ENCODE measurements at places on chromosomes 7 and 10.

- no peak for DNase-seq
Measured at GRCh38 chr10:127963136-127963535, 56.2 kb downstream of the PTPRE start.

GRCh38 chr10:96374004-96374403, 15.2 kb upstream of the OPALIN start:
- no peak for DNase-seq

GRCh38 chr10:34494012-34494411, 321.1 kb downstream of the PARD3 start:
- no peak for DNase-seq

- DNase-seq, result no peak
Measured at GRCh38 chr10:118505363-118505762, 90.1 kb downstream of the PRLHR start.

DNA sequence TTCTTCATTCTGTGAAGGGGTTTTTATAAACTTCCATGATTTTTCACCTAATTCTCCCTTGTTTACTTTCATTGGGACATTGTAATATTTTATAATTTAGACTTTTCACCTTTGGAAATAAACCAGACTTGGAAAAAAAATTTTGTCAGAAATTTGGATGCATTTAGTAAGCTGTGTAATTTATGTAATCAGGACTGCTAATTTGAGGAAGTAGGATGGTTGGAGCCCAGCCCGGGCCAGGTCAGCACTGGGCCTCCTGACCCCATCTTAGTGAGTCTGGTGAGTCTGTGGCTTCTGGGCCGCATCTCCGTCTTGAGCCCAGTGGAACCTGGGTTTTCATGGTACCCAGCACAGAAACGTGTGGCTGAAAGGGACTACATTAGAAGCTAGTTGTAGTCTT, 27.6 kb upstream of the ZNF32 start:
- DNase-seq, result no peak

- DNase-seq, result no peak
Measured at GRCh38 chr7:140714331-140715040, 18.0 kb downstream of the NDUFB2 start.

DNA sequence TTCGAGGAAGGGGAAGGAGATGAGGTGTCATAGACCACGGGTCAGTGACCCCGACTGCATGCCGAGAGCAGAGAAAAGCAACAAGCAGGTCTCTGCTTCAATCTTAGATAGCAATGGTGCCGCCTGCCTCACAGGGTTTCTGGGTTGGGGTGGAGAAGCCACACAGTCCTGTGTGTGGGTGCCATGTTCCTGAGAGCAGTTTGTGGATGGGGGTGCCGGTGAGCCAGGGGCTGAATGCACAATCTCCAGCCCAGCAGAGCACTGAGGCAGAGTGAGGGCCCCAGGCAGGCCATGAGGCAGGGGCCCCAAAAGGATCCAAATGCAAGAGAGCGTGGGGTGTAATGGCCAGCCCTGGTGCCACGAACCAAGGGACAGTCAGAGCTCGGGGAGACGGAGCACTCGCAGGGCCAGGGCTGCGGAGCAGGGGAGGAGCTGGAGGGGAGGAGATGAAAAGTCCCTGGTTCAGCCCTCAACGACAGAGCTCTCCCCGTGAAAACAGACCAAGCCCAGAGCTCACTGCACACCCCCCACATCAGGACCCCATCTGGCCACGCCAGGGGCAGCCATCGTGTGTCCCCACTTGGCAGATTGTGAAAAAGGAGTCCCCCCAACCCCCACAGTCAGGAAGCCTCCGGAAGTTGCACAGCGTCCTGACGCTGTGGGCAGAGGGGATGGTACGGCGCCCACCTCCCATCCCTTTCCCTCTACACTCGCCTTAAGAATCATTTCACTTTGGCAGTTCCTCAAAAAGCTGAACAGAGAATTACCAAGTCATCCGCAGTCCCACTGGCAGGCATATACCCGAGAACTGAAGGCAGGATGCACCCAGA, 19.9 kb downstream of the WDR86 start:
- DNase-seq, result no peak

DNA sequence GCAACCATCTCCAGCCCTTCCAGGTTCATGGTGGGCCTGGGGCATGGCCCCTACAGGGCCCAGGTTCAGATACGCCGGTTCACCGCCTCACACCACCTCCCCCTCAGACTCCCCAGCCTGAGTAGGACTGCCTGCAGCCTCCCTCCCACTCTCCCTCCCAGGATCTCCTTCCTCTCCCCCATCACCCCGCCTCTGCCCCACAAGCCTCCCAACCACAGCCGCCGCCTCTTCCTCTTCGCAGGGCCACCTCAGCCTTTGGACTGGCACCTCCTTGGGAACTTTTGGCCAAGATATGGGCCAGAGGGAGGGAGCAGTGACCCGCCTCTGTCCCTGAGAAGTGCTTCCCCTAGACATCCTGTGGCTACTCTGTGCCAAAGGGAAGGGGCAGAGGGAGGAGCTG, 9.3 kb downstream of the KCNIP2 start:
- no peak for DNase-seq

DNA sequence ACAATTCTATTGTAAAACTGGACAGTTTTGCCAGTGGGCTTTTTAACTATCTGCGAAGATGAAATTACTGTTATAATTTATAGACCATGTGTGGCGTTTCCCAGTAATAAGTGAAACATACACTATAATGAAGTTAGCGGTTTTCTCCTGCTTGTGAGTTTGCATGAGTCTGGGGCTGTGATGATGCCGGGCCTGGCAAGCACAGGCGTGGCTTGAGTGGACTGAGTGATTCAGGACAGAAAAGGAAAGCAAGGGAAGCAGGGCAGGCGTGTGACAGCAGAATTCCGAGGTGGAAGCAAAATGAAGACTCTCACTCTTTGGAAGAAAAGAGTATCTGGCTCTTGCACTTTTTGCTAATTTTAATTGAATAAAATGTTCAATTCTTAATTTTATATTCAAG, 90.5 kb downstream of the CUL1 start:
- DNase-seq, result no peak

DNA sequence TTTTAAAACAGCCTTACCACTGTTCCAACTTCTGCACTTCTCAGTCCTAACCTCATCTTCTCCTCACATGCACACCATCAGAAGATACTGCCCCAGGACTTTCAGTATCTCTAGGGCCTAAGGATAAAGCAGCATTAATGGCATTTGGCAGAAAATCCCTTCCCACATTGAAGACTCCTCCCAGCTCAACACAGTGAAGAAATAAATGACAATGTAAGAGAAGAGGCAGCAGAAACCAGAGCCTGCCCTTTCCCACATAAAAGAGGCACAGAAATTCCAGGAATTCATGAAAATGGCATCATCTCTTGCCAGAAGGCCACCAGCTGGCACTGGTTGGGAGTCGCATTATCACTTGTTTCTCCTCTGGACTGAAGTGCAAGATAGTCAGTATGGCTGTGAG, 3.7 kb downstream of the GCC1 start:
- DNase-seq, result no peak

- DNase-seq, result no peak
Measured at GRCh38 chr7:22632674-22633073, 94.3 kb upstream of the IL6 start.

DNA sequence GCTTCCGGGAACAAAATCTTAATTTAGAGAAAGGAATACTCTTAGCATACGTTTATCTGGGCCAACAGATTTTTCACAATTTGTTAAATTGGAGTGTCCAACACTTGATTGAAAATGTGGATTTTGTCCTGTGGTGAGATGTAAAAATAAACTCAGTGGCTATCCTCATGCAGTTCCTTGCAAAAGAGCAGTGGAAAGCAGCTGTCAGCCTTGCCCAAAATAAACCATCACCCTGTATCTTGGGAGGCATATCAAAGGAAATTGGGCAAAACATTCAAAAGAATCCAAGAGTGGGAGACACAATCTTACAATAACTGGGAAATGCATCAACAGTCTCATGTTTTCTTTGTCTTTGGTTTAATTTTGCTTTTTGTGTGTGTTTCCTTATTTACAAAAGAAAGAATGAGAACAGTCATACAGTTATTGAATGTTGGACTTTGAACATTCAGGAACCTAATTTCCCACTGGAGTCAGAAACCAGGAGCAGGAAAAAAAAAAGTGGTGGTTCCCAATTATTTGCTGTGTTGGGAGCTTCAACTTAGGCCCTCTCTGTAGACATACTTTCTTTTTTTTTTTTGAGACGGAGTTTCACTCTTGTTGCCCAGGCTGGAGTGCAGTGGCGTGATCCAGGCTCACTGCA, 44.4 kb upstream of the DGKI start:
- DNase-seq, result no peak

DNA sequence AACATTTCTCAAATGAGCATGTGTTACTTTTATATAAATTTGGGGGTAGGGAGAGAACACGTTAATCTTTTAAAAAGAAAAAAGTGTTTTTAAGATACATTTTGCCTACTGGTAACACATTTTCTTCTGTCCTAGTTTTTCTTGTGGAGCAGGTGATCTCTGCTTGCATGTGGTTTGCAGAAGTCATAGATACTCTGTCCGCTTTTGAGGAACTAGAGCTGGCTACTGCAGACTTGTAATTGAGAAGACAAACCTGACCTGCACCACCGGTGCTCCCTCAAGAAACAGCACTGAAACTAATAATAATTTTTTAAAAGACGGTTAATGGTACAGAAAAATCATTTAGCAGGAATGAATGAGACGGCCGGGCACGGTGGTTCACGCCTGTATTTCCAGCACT, 243.1 kb downstream of the KIAA1217 start:
- no peak for DNase-seq

DNA sequence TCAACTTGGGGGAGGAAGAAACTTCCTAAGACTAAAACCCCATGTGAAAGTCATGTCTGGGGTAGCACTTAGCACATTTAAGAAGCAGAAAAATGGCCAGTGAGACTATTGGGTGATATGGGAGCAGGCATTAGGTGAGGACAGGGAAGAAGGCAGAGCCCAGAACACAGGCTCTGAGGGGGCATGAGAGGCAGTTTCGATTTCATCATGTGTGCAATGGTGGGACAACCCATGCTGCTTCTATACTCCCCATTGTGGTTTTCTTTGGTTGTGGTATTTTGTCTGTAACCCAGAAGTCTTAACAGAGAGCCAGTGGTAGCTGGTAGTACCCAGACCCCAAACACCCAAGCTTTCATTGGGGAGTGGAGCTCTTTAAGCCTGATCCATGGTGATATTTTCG, 752.0 kb downstream of the GRID1 start:
- DNase-seq, result no peak

- DNase-seq, result no peak
Measured at GRCh38 chr7:142280263-142280662, 22.4 kb upstream of the PRSS58 start.

- no peak for DNase-seq
Measured at GRCh38 chr10:103077491-103078308, 115.4 kb downstream of the NT5C2 start.

- no peak for DNase-seq
Measured at GRCh38 chr7:44112231-44112996, 8.3 kb downstream of the AEBP1 start.

- no peak for DNase-seq
Measured at GRCh38 chr7:150363872-150364271, 4.8 kb upstream of the REPIN1 start.

GRCh38 chr10:25820874-25821273, 113.2 kb upstream of the MYO3A start:
- no peak for DNase-seq

- DNase-seq, result no peak
Measured at GRCh38 chr10:131579251-131580071, 267.9 kb upstream of the TCERG1L start.
